CD4-positive, alpha-beta T cell (primary cell): ENCODE measurements at places on chromosomes 5 and 9. TPM values are rescaled to one million over a fixed set of nuclear protein-coding genes. Genes with fewer than 3 reads are reported as not detected.

DNA sequence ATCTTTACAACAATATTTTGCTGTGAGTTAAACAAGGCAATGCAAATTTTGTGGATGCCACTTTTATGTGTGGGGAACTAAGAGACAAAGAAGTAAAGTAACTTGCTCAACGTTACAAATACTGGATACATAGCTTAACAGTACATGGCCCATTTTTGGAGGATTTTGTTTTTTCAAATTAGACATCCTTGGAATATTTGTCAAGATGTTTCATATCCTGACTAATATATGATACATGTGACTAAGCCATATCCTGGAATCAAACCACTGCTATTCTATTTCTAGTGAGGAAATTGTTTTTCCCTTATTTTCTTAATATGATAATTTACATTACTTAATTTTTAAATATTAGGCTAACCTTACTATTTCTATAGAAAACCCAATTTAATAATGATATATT is 529.8 kb downstream of the DMRTA1 start:
- H3K27me3 ChIP-seq = no peaks in the 10 kb centered on the region
- H3K36me3 ChIP-seq = no peaks in the 10 kb centered on the region
- no peak overlapping the region for H3K4me3 ChIP-seq
- no peak for DNase-seq
- no peak overlapping the region for H3K27ac ChIP-seq

DNA sequence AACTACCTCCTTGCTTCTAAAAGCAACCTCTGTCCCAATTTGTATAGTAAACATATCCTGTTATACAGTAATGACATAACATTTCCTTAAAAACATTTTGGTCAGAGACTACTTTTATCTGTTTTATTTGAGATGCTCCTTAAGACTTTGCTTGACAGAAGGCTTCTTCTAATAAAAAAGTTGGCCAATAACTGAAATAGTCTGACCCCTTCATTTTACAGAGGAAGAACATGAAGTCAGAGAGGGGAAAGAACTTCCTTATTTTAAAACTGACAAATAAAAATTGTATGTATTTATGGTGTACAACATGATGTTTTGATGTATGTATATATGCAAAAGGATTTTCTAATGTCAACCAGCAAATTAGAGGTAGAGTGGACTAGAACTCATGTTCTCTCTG is 35.8 kb upstream of the SPARC start:
- H3K4me3 ChIP-seq = no peak overlapping the region
- DNase-seq = no peak
- H3K36me3 ChIP-seq = no peaks in the 10 kb centered on the region
- no peak overlapping the region for H3K27ac ChIP-seq
- H3K27me3 ChIP-seq = no peaks in the 10 kb centered on the region

- no peak for DNase-seq
- no peak overlapping the region for H3K27ac ChIP-seq
- H3K4me1 ChIP-seq = peaks cover 15% of the 10 kb centered on the region
- no peak overlapping the region for H3K4me3 ChIP-seq
Measured at GRCh38 chr9:35488021-35488420, 1.9 kb upstream of the RUSC2 start.

DNA sequence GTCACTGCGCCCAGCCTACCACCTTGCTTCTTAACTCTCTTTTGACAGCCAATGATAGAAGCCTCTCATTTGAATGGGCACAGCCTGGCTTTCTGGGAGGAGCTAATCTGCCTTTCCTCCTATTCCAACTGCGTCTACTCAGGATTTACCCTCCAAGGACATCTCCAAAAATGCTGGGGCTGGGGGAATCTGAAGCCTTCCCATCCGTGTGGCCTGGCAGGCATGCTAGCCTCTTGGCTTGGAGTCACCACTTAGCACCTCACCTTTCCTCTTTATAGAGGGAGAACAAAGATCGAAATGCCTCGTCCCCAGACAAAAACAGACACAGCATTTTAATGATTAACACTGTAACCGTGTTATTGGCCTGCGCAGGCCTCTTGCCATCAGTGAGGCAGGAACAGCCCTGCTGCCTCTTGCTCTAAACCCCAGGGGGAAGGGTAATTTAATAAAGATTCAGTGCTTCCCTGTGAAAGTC is 108.2 kb upstream of the KLF4 start:
- no peak overlapping the region for H3K4me3 ChIP-seq
- DNase-seq = no peak
- H3K27me3 ChIP-seq = no peaks in the 10 kb centered on the region
- H3K27ac ChIP-seq = no peak overlapping the region

DNA sequence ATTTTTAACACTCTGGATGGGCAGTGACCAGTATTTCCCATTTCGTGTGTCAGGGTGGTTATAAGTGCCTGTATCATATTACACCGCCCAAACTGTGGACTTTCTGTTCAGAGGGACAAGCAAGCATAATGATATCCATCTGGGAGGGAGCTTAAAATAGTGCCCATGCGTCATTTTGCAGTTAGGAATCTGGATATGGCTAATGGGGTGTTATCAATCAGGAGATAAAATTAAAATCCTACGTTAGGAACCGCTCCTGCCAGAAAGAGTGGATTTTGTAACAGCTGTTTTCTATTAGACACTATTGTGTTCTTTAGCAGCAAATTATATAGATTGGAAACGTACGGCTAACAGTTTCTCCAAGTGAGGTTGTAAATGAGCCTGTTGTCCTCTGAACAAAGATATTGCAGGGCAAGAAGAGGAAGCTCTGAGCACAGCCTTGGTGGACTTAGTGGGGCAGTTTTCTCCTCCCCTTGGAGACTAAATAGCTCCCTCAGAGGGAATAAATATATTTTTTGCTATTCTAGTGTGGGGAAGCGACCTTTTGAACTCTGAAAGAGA is 160.4 kb downstream of the SPATA31D1 start:
- H3K36me3 ChIP-seq = no peaks in the 10 kb centered on the region
- no peak overlapping the region for H3K4me3 ChIP-seq
- H3K27ac ChIP-seq = no peak overlapping the region
- no peaks in the 10 kb centered on the region for H3K4me1 ChIP-seq
- no peak for DNase-seq

GHR gene
- total RNA-seq = not detected

GRCh38 chr9:123678878-123679329 is 251.0 kb downstream of the DENND1A start:
- H3K27ac ChIP-seq = no peak overlapping the region
- H3K27me3 ChIP-seq = no peaks in the 10 kb centered on the region
- H3K4me1 ChIP-seq = peaks cover 13% of the 10 kb centered on the region

GRCh38 chr5:28397502-28397941 is 1359.1 kb upstream of the CDH9 start:
- no peak overlapping the region for H3K27ac ChIP-seq
- no peak for DNase-seq
- H3K36me3 ChIP-seq = no peaks in the 10 kb centered on the region
- no peaks in the 10 kb centered on the region for H3K4me1 ChIP-seq
- H3K4me3 ChIP-seq = no peak overlapping the region

DNA sequence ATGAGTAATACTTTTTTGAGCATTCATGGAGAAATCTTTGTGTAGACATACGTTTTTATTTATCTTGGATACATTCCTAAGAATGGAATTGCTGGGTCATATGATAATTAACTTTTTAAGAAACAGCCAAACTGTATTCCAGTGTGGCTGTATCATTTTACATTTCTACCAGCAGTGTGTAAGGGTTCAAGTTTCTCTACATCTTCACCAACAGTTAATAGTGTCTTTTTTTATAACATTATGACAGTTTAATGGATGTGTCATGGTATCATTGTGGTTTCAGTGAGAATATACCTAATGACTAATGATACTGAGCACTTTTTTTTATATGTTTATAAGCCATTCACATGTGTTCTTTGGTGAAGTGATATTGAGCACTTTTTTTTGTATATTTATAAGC is 52.4 kb downstream of the NIPBL start:
- H3K4me3 ChIP-seq = no peak overlapping the region
- H3K27ac ChIP-seq = no peak overlapping the region
- H3K4me1 ChIP-seq = peaks cover 6% of the 10 kb centered on the region

SIL1 gene
- 9.2 TPM for total RNA-seq

GRCh38 chr9:30584559-30584958 is 1799.9 kb upstream of the ACO1 start:
- H3K4me3 ChIP-seq = no peak overlapping the region
- no peaks in the 10 kb centered on the region for H3K4me1 ChIP-seq
- H3K36me3 ChIP-seq = no peaks in the 10 kb centered on the region
- H3K27me3 ChIP-seq = no peaks in the 10 kb centered on the region
- no peak overlapping the region for H3K27ac ChIP-seq

FAM163B gene
- total RNA-seq = not detected

BRINP1 gene
- total RNA-seq = not detected

GRCh38 chr5:2588850-2589501 is 162.5 kb downstream of the IRX2 start:
- no peaks in the 10 kb centered on the region for H3K27me3 ChIP-seq
- H3K36me3 ChIP-seq = no peaks in the 10 kb centered on the region
- H3K27ac ChIP-seq = no peak overlapping the region
- no peaks in the 10 kb centered on the region for H3K4me1 ChIP-seq
- H3K4me3 ChIP-seq = no peak overlapping the region

TMEM174 gene
- not detected for total RNA-seq
